Kidney capillary endothelial cell (primary cell): ENCODE measurements at places on chromosomes 2 and 18.

GRCh38 chr2:215038421-215038820, 100.0 kb downstream of the ABCA12 start:
- no peak for DNase-seq

DNA sequence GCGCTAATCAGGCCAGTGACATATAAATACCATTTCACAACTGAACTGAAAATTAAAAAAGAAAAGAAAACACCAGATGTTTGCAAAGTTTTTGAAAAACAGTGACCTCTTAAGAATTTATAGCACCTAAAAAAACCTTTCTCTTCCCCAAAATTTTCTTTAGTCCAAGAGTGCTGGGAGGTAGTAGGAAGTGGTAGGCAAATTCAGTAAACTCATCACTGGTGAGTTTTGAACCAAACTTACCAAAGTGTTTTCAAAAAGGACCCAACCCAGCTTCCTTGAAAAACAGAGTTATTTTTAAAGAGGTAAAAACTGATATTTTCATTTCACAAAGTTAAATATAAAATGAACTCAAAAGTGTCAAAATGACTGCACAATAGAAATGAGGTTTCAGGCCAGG, 90.4 kb downstream of the TMEM247 start:
- no peak for DNase-seq

GRCh38 chr2:232721261-232721660, 24.1 kb downstream of the GIGYF2 start:
- no peak for DNase-seq

DNA sequence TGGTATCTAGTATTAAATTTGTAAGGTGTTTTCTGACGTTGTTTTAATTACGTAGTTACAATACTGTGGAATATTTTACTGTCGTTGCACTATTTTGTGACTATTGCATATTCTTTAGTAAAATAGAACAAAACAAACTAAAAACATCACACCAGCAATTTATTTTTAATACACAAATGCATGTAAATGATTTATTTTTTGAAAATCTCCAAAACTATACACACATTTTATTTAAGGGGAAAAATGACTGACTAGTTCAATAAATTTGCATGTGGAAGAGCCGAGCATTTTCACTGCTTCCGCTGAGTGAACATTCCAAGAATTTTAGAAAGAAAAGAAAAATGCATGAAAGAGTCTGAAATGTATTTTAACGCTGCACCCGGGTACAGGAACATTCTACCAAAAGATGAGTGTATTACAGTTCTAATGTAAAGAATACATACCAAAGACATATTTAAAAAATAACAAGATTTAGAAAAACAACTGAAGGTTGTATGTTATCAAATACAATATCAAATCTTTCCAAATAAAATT, 257.7 kb downstream of the MEIS1 start:
- DNase-seq: no peak

DNA sequence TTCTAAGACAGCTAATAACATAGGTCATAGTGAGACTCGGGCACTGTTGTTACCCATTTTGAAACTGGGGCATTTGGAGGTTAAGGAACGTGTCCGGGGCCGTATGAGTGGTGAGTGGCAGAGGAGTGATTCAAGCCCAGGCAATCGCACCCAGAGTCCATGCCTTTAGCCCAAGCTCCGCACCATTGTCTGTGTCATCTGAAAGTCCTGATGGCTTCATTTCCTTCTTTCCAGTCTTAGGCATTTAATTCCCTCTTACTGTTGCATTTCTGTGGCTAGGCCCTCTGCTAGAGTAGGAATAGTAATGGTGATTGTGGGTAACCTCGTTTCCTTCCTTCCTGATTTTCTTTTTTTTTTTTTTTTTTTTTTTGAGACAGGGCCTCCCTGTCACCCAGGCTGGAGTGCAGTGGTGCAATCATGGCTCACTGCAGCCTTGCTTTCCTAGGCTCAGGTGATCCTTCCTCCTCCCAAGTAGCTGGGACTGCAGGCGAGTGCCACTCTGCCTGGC, 49.8 kb upstream of the ASB1 start:
- DNase-seq: no peak
